ENCODE measurements at places on chromosomes 16 and 17.

GRCh38 chr17:57597531-57598453 is 147.3 kb downstream of the CCDC182 start:
- no peak for DNase-seq

- no peak for DNase-seq
Measured at GRCh38 chr17:48961516-48962233, 6.7 kb downstream of the GIP start.

GRCh38 chr16:51181503-51181811 is 30.4 kb upstream of the SALL1 start:
- no peak for DNase-seq

DNA sequence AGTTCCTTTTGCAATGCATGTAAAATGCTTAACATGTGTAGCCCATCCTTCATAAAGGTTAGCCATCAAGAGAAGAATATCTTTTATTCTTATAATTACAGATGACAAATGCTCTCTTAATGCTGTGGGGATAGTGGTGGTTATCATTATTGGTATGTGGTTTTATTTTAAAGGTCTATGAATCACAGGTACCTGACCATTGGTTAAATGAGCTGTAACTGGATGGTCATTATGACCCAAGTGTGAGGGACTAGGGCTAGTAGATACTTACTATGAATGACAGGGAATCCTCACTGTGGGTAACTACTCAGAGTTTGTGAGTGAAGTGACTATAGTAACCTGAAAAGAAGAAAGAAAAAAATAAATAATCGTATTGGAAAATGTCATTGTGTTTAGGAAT is 78.8 kb downstream of the CDRT15 start:
- no peak for DNase-seq

GRCh38 chr16:84294531-84295142 is at the start of gene WFDC1:
TSS of gene WFDC1 (plus strand) at chr16:84294878. CDS start at chr16:84294972, 94 bp downstream.
- no peak for DNase-seq

GRCh38 chr17:2484876-2485275 is 26.8 kb downstream of the METTL16 start:
- no peak for DNase-seq

- peak; percentile 24 for DNase-seq
Measured at GRCh38 chr17:48456589-48456988, 26.6 kb upstream of the SKAP1 start.

DNA sequence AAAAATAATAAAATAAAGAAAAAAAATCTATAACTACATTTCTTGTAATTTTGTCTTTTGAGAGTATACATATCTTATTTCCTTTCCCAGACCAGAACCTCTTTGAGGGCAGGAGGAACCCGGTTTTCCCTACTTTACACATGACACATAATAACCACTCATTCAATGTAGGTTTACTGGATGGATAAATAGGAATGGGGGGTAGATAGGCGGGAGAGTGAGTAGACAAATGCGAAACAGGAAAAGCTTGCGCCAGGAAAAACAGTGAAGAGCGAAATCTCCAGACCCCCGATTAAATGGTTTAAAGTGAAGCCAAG is 515 bp upstream of the GOSR2 start:
- no peak for DNase-seq

DNA sequence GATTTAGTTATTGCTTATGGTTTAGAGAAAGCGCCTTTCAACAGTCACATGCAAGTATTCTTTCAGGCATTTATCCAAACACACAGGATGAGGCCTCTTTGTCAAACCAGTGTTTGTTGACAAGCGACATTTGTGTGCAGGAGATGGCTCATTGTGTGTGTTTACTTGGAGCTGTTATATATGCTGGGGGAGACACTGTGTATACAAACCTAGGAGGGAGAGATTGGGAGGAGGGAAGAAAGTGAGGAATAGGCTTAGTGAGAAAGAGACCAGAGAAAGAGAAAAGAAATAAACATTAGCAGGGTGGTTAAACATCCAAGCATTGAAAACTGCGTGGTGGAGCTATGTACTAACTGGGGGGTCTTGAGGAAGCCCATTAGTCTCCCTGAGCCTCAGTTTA is 437.6 kb downstream of the MAF start:
- DNase-seq: no peak

- no peak for DNase-seq
Measured at GRCh38 chr17:61390479-61390791, 9.2 kb upstream of the TBX2 start.

DNA sequence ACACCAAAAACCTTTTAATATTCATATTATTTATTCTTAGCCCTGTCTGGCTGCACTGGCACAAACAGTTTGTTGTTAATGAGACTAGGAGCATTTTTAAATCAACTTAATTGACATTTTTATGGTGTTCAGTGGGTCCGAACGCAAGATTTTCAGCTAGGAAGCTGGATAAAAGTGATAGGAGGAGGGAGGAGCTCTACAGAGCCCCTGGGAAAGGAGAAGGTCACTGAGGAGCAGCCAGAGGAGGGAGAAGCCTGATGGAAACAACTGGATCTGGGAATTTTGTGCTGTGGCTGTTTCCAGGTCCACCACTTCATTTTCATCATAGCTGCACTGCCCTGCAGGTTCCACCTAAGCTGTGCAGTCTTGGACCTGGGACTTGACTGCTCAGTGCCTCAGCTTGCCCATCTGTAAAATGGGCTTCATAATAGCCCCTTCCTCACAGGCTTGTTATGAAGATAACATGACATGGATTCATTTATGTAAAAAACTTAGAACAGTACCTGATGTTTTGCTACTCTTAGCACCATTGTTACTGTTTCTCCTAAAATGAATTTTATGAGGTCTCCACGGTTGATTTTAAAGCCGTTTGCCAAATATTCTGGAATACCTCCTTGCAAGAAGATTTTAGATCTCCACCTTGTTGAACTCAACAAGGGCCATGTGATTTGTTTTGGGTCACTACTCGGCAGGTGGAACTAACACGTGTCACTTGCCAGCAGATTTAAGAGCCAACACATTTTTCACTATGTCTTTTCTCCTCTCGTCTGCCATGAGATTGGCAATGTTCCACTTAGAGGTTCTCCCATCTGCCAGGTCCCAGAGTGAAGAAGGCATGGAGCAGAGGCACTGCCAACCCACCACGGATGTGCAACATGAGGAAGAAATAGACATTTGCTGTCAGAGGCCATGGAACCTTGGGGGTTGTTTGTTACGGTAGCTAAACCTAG is 18.7 kb upstream of the GRIN2A start:
- no peak for DNase-seq

DNA sequence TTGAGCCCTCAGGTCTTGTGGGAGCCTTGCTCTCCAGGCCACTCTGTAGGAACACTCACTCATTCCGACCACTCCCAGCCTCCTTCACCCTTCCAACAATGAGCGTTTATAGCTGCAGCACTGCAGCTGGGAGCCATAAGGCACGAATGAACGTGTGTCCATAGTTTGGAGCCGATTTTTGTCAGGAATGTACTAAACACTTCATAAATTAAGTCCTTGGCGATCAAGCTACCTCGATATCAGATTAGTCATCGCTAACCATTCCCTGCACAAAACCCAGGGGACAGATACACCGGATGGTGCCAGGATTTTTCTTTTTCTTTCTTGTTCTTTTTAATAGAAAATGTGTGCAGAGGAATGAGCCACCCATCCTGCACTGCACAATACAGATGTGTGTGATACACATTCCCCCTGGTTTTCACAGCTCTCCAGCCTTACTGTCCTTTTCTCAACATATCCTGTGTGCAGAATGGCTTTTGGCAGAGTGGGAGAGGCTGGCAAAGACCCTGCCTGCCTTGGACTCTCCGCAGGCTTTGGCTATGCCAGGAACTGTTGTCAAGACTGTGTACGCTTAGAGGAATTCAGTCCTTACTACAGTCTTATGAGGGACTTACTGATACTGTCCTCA is 68.4 kb upstream of the ELAC2 start:
- no peak for DNase-seq

DNA sequence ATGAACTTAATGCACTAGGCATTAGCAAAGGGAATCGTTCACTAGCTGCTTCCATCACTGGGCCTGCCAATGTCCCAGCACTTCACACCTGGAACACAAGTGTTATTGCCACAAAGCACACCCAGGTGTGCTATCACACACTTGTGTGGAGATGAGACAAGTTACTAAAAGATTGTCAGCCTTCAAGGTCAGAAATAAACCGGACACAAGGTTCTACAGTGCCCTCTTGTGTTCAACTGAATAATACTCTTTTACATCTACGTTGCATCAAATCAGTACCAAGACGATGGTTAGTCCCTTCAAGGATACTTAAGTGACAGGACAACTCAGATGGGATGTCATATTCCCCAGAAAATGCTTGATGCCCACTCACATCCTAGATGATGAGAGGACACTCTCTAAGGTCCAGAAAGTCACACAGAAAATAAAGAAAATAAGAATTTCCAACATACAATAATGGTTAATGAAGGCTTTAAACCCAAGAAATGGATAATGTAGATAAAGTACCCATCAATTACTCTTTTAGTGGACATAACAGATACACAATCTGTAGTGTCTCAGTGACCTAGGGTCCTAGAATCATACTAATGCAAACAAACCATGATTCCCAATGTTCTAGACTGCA is 16.4 kb upstream of the GLG1 start:
- no peak for DNase-seq

DNA sequence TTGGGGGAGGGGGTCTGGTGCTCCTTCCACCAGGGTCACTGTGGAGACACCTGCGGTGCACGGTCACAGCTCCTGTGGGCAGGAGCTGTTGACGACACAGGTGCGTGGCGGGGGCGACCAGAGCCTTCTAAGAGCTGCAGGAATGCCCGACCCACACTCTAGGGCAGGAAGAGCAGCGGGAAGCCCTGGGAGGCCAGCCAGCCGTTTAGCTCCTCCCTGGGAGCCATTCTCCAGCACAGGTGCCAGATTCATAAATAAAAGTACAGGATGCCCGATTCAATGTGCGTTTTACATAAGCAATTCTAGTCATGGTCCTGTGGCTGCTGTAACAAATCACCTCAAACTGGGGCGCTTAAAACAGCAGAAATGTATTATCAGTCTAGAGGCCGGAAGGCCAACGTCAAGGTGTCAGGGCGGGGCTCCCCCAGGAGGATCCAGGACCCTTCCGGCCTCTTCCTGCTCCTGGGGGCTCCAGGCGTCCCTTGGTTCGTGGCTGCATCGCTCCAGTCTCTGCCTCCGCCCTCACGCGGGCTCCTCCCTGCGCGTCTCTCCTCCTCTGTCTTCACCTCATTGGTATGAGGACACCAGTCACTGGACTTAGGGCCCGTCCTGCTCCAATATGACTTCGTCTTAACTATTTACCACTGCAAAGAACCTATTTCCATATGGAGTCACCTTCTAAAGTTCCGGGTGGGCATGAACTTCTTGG is 155.4 kb downstream of the FOXL1 start:
- no peak for DNase-seq

GRCh38 chr17:12478311-12478710 is 187.4 kb upstream of the MYOCD start:
- no peak for DNase-seq

- no peak for DNase-seq
Measured at GRCh38 chr17:4751932-4752331, 12.2 kb upstream of the CXCL16 start.

DNA sequence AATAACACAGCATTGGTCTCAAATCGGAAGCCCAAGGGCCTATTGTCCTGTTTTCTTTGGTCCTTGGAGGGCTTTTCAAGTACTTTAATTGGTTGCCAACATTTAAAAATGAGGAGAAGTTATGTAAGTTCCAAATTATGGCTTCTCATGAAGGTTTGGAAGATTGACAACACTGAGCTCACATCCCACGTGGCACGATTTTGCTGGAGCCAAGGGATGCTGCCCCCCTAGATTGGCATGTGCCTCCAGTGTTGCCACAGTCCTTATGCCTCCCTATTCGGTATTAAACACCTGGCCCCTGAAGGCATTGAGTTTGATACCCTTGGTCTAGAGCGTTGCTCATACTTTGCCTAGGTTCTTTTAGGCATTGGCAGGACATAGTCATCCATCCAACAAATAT is 108.0 kb downstream of the ZNF18 start:
- no peak for DNase-seq

DNA sequence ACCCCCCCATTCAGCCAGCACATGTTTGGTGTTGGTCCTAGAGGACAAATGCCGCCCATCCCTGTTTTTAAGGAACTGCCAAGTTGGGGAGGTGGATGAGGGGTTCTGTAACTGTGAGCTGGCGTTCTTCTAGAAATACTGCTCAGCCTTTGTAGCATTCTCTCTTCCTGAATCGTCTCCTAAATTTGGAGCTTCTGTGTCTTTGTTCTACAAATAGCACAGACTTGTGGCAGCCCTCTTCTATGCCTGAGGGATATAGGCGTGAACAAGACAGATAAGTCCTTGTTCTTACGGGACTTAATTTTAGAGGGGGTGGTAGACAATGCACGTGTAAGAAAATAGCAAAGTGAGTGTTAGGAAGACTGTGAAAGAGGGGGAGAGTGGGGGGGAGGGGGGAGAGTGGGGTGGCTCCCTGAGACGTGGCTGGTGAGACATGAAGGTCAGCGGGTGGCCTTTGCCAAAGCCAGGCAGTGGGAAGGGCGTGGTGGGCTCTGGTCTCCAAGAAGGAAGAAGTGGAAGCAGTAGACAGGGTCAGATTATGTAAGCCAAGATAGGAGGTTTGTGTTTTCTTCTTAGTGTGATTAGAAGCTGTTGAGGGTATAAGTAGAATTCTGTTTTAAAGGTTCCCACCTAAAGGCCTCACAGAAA is 9.9 kb downstream of the MFSD11 start:
- no peak for DNase-seq

DNA sequence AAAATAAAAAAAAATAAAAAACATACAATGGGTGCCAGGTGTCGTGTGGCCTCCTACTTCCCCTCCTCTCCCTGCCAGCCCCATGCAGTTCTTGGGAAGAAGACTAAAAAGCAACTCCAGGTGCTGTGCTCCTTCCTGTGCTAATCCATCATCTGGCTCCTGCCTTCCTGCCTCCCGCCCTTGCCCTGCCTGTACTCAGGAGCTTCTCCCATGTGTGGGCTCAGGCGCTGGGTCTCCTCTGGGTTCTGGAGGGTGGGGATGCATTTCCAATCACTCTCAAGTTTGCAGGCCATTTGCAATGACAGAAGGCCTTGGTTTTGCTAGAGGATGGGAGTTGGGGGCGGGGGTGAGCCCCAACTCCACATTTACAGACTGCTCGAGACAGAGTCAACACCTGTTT is 122.9 kb downstream of the SDK2 start:
- no peak for DNase-seq

- no peak for DNase-seq
Measured at GRCh38 chr17:4931963-4932362, at the start of gene GP1BA. TSS of gene GP1BA (plus strand) at chr17:4932277. CDS start at chr17:4932605, 328 bp downstream.

GRCh38 chr16:4766875-4767628 is at the start of gene ZNF500:
TSS of gene ZNF500 (minus strand) at chr16:4767162. CDS start at chr16:4765978, 1,184 bp downstream.
- DNase-seq: peak; percentile 99
